ENCODE measurements at places on chromosomes 2 and 18.

DNA sequence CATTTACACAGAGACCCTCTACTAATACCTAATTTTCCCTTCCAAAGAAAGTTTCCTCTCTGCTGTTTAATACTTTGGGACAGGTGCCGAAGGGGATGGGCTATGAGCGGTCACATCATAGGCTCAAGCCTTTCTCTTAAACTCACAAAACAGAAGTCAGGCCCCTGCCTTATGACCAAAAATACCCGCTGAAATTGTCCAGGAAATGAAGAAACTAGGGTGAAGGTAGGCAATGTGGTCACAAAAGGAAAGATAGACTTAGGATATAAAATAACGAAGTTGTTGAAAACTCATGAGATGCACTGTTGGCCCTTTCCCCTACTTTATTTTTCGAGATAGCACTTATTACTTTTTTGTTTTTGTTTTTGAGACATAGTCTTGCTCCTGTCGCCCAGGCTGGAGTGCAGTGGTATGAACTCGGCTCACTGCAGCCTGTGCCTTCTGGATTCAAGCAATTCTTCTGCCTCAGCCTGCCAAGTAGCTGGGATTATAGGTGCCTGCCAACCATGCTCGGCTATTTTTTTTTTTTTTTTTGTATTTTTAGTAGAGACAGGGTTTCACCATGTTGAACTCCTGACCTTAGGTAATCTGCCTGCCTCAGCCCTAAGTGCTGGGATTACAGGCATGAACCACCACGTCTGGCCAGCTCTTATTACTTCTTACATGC is 16.3 kb downstream of the SLC8A1 start:
- DNase-seq = no peak

DNA sequence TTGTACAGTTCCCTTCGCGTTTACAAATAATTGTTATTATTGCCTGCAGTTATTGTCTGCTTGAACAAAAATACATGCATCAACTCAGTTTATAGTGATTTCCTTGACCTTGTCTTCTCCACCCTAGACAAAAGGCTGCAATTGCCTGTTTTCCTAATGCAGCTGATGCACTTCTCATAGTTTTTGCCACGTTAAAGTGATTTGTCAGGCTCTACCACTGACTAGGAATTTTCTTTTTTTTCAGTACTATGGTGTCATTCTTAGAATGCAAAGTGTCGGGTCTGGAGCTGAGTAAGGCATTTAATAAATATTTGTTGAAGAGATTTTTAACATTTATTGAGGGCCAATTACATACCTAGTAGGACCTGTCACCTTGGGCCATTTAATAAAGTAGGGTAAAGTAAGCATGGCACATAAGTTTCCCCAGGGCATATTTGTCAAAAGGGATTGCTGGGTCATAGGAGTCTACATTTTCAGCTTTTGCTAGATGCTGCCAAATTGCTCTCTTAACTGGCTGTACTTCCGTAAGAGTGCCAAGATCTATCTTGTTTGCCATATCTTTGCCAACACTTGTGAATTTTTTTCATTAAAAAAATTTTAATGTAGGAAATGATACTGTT is 24.1 kb downstream of the ACSL3 start:
- no peak for DNase-seq

DNA sequence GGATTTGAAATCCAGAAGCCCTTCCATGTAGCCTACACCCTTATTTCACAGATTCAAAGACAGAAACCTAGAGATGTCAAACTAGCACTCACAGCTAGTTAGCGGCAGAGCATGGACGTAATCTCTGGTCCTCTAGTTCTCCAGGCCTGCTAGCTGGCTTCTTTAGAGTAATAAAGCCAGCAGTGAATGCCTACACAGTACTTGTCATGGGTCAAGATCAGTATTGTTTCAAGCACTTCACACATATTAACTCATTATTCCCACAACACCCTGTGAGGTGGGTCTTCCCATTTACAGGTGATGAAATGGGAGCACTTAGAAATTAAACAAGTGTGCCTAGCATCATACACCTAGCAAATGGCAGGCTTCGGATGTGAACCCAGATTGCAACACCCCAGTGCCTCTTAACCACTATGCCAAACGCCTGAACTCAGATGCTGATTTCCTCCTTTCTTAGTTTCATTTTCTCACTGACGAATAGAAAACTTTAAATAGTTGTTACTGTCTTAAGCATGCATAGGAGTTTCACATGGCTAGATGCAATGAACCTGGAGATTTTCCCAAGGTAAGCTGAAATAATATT is 14.5 kb upstream of the ZBTB14 start:
- no peak for DNase-seq

- no peak for DNase-seq
These were observed 84.6 kb downstream of the FBXO15 start for GRCh38 chr18:74063023-74063422.

- no peak for DNase-seq
These were observed 49.5 kb upstream of the TBC1D8 start for GRCh38 chr2:101200676-101201075.

- no peak for DNase-seq
These were observed 123.3 kb upstream of the DCC start for GRCh38 chr18:52216666-52217065.
